ENCODE measurements at places on chromosomes 5 and 9.

DNA sequence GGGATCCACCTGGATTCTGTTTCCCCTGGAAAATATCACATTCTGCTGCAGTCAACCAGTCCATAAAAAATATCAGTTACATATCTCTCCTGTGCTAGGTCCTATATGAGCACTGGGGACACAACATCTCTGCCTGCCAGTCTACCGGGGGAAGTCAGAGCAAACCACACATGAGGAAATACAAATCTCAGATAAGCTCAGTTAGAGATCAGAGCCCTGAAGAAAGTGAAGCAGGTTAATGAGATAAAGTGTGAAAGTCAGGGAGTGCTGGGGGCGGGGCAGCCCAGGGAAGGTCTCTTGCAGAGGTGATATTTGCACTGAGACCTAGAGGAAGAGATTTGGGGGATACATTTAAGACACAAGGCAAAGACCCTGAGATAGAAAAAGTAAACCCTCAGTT, 67.8 kb upstream of the SLC1A1 start:
- H3K4me1 ChIP-seq, result peaks cover 4% of the 10 kb centered on the region
- peaks cover 3% of the 10 kb centered on the region for H3K27me3 ChIP-seq
- H3K4me3 ChIP-seq, result no peak overlapping the region
- DNase-seq, result no peak
- H3K36me3 ChIP-seq, result no peaks in the 10 kb centered on the region

- H3K36me3 ChIP-seq, result no peaks in the 10 kb centered on the region
- no peaks in the 10 kb centered on the region for H3K27me3 ChIP-seq
- H3K4me3 ChIP-seq, result no peak overlapping the region
- peaks cover 4% of the 10 kb centered on the region for H3K4me1 ChIP-seq
- H3K27ac ChIP-seq, result no peak overlapping the region
Observed at GRCh38 chr5:13658152-13658551, 286.3 kb downstream of the DNAH5 start.

DNA sequence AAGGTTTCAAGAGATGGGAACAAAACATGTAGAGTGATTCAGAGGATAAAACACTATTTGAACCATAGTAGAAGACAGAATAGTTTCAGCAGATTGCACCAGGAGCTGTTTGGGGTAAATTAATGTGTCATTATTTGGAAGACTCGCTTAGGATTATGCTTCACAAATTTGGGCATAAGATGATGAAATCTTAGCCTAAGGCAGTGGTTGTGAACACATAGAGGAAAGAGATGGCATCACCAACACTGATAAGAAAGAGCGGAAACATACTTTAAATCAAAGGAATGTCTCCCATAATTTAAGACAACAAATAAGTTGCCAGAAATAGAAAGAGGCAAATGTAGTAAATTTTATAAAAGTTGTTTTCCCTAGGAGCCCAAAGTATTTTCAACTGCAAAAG, 66.1 kb upstream of the TBCA start:
- H3K27me3 ChIP-seq, result peaks cover 30% of the 10 kb centered on the region
- H3K4me3 ChIP-seq, result no peak overlapping the region
- no peak overlapping the region for H3K27ac ChIP-seq
- no peak for DNase-seq

- DNase-seq, result no peak
- no peaks in the 10 kb centered on the region for H3K27me3 ChIP-seq
- H3K27ac ChIP-seq, result no peak overlapping the region
- no peak overlapping the region for H3K4me3 ChIP-seq
Observed at GRCh38 chr5:124317451-124317850, 429.0 kb downstream of the ZNF608 start.

DNA sequence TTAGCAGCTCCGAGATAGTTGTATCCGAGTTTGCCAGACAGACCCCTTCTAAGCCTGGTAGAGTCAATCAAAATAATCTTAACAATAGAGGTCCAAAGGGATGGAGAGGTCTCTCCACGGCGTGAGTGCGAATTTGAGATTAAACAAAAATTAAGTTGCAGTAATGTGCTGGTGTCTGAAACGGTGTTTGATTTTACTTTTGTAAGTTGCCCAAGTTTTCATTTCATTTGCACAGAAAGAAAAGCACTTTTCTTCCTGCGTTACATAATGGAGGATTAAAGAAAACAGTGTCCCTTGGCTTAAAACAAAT, 1.2 kb downstream of the IRX1 start:
- no peaks in the 10 kb centered on the region for H3K4me1 ChIP-seq
- no peak overlapping the region for H3K4me3 ChIP-seq
- H3K27me3 ChIP-seq, result peaks cover 68% of the 10 kb centered on the region
- H3K36me3 ChIP-seq, result no peaks in the 10 kb centered on the region

GRCh38 chr9:73548201-73548600, 396.5 kb downstream of the ANXA1 start:
- no peaks in the 10 kb centered on the region for H3K4me1 ChIP-seq
- H3K27me3 ChIP-seq, result no peaks in the 10 kb centered on the region
- DNase-seq, result no peak
- no peaks in the 10 kb centered on the region for H3K36me3 ChIP-seq

- H3K27ac ChIP-seq, result no peak overlapping the region
- H3K27me3 ChIP-seq, result no peaks in the 10 kb centered on the region
- H3K36me3 ChIP-seq, result no peaks in the 10 kb centered on the region
- DNase-seq, result no peak
- H3K4me3 ChIP-seq, result no peak overlapping the region
Observed at GRCh38 chr5:6872441-6873160, 159.4 kb downstream of the TENT4A start.

GRCh38 chr5:83097689-83098231, 20.4 kb downstream of the XRCC4 start:
- H3K4me1 ChIP-seq, result peaks cover 9% of the 10 kb centered on the region
- H3K27ac ChIP-seq, result no peak overlapping the region
- H3K4me3 ChIP-seq, result no peak overlapping the region
- H3K27me3 ChIP-seq, result no peaks in the 10 kb centered on the region

DNA sequence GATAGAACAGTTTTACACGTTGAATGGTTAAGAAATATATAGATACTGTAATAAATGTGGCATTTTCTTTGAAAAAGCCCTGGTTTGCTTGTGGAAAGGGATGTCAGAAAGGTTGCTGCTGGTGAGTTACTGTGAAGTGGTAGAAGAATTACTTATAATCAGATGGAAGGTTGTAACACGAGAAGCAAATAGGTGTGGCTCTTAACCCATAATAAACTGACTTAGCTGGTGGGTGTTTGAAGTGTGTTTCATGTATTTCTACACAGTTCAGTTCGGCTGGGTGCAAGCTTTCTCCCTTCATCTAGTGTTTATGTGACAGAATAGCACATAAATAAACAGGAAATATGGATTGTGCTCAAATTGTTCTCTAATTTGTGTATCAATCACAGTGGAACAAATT, 5.5 kb downstream of the CNOT6 start:
- no peaks in the 10 kb centered on the region for H3K27me3 ChIP-seq
- no peak for DNase-seq
- H3K27ac ChIP-seq, result no peak overlapping the region
- peaks cover 13% of the 10 kb centered on the region for H3K4me1 ChIP-seq
- H3K4me3 ChIP-seq, result no peak overlapping the region
- H3K36me3 ChIP-seq, result peaks cover 6% of the 10 kb centered on the region

DNA sequence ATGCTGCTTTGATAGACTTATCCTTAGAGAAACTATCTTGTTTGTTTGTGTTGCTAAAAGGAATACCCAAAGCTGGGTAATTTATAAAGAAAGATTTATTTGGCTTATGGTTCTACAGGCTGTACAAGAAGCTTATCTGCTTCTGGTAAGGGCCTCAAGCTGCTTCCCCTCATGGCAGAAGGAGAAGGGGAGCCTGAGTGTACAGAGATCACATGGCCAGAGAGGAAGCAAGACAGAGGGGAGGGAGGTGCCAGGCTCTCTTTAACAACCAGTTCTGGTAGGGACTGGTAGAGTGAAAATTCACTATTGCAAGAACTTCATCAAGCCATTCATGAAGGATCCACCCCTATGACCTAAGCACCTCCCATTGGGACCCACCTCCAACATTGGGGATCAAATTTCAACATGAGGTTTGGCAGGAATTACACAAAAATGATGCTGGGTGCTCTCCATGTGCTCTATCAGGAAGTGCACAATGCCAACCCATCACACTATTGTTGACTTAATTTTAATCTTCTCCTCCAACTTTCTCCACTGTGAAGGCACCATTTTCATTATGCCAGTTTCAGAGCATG, 115.1 kb upstream of the SHB start:
- no peak overlapping the region for H3K4me3 ChIP-seq
- H3K27ac ChIP-seq, result no peak overlapping the region
- H3K36me3 ChIP-seq, result no peaks in the 10 kb centered on the region
- H3K4me1 ChIP-seq, result no peaks in the 10 kb centered on the region

DNA sequence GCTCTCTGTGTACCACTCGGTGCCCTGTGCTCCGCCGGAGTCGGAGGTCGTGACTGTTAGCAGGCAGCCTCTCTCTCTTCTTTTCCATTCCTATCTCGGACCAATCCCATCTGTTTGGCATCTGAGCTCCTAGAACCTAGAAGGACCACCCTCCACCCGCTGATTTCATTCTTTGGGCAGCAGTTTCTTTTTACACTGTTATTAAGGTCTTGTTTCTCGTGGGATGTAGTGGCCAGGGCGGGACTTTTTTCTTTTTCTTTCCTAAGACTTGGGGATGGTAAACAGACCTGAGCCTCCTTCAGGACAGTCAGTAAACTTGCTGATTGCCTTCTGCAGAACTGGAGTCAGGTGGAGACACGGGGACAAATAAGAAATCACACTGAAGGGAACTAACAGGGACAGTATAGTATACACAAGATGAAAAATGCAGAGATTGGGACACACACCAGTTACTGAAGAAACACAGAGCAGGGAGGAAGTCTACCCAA, 500 bp downstream of the URM1 start:
- peaks cover 14% of the 10 kb centered on the region for H3K4me1 ChIP-seq
- no peaks in the 10 kb centered on the region for H3K27me3 ChIP-seq
- no peak for DNase-seq
- H3K27ac ChIP-seq, result peak overlapping the region; percentile 90

GRCh38 chr9:123488722-123489321, 132.8 kb downstream of the CRB2 start:
- no peaks in the 10 kb centered on the region for H3K36me3 ChIP-seq
- H3K4me3 ChIP-seq, result no peak overlapping the region
- H3K27ac ChIP-seq, result no peak overlapping the region
- H3K27me3 ChIP-seq, result no peaks in the 10 kb centered on the region

DNA sequence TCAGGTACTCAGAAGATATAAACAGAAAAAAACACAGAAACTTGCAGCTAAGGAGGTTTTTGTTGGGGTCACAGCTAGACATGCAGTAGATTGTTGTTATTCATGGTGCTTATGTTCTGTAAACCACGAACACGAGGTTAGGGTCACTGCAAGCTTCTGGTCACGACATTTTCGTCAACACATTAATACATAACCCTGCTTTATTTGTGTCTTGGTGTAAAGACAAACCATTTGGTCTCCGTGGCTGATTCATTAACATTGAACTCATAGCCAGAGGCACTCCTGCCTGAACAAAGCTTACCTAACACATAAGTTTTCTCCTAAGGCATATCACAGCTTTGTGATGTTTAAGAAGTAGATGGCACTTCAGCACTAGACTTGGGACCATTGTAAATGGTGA, 16.9 kb downstream of the TEK start:
- no peaks in the 10 kb centered on the region for H3K36me3 ChIP-seq
- peaks cover 19% of the 10 kb centered on the region for H3K4me1 ChIP-seq
- H3K27me3 ChIP-seq, result no peaks in the 10 kb centered on the region

DNA sequence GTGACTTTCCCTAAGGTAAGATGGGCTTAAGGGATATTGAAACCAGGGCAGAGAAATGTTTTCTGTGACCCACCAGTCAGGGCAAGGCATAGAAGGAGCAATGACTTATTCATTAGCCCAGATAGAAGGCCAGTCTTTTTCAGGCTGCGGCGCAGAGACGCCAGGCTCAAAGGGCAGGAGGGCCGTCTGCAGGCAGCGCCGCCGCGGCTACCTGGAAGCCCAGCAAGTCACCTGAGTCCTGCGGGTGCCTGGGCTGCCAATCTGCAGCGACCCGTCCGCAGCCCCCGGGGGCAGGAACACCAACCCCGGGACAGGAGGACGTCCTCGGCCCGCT, 322 bp upstream of the SH3GL2 start:
- H3K27me3 ChIP-seq, result peaks cover 45% of the 10 kb centered on the region
- no peaks in the 10 kb centered on the region for H3K36me3 ChIP-seq
- no peak for DNase-seq
- no peak overlapping the region for H3K27ac ChIP-seq

DNA sequence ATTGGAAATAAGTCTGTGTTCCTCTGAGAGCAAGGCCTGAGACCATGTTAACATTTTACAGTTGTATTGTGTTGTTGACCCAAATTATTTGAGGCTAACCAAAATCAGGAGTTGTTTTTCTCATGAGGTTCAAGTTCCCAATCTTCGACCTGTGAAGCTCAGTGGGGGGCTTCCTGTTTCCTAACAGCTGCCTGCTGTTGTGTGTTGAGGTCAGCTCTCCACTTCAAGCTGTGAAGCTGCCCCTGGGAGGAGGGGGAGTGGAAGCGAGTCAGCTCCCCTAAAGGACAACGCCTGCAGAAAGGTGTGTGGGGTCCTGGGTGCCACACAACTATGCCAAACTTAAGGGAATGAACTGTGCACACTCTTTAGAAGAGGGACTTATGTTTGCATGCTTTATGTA, 295.5 kb downstream of the IRX1 start:
- H3K4me1 ChIP-seq, result no peaks in the 10 kb centered on the region
- no peaks in the 10 kb centered on the region for H3K27me3 ChIP-seq
- no peak overlapping the region for H3K27ac ChIP-seq
- no peak overlapping the region for H3K4me3 ChIP-seq
- no peaks in the 10 kb centered on the region for H3K36me3 ChIP-seq

- no peak overlapping the region for H3K4me3 ChIP-seq
- no peaks in the 10 kb centered on the region for H3K36me3 ChIP-seq
- no peak overlapping the region for H3K27ac ChIP-seq
- no peaks in the 10 kb centered on the region for H3K4me1 ChIP-seq
Observed at GRCh38 chr5:58851153-58851552, 268.3 kb downstream of the RAB3C start.

GRCh38 chr9:406886-407654, 192.4 kb downstream of the DOCK8 start:
- H3K4me3 ChIP-seq, result no peak overlapping the region
- H3K27ac ChIP-seq, result no peak overlapping the region
- DNase-seq, result no peak
- no peaks in the 10 kb centered on the region for H3K27me3 ChIP-seq
- H3K36me3 ChIP-seq, result no peaks in the 10 kb centered on the region
- no peaks in the 10 kb centered on the region for H3K4me1 ChIP-seq

GRCh38 chr5:132821791-132822190, 8.7 kb downstream of the SHROOM1 start:
- peaks cover 6% of the 10 kb centered on the region for H3K36me3 ChIP-seq
- H3K4me3 ChIP-seq, result no peak overlapping the region
- H3K27ac ChIP-seq, result no peak overlapping the region
- DNase-seq, result peak; percentile 87

GRCh38 chr9:10704720-10705119, 91.9 kb upstream of the PTPRD start:
- DNase-seq, result no peak
- H3K27ac ChIP-seq, result no peak overlapping the region
- H3K36me3 ChIP-seq, result no peaks in the 10 kb centered on the region
- H3K4me1 ChIP-seq, result no peaks in the 10 kb centered on the region
- no peak overlapping the region for H3K4me3 ChIP-seq
- no peaks in the 10 kb centered on the region for H3K27me3 ChIP-seq

GRCh38 chr5:107277485-107278125, 393.1 kb downstream of the EFNA5 start:
- H3K27ac ChIP-seq, result no peak overlapping the region
- H3K36me3 ChIP-seq, result no peaks in the 10 kb centered on the region
- no peak overlapping the region for H3K4me3 ChIP-seq
